Karpas-422 (cell line): ENCODE measurements at places on chromosomes 11 and 22.

GRCh38 chr11:34618406-34618805 lies 2.5 kb upstream of the EHF start:
- no peak for DNase-seq

- peak; percentile 49 for DNase-seq
Observed at GRCh38 chr11:46427364-46427763, 35.8 kb upstream of the CHRM4 start.

GRCh38 chr11:102367364-102367763 lies 20.4 kb downstream of the BIRC2 start:
- peak; percentile 77 for DNase-seq

GRCh38 chr22:26851125-26851524 lies 193.7 kb downstream of the MIAT start:
- DNase-seq: no peak

DNA sequence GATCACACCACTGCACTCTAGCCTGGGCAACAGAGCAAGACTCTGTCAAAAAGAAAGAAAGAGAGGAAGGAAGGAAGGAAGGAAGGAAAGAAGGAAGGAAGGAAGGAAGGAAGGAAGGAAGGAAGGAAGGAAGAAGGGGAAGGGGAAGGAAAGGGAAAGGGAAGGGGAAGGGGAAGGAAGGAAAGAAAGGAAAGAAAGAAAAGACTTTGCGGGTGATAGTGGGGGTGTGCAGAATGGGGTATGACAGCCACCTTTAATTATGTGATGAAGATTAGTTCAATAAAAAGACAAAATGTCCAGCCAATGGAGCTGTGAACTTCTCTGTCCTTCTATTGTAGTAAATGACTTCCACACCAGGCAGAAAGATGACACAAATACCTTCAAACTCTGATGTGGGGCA lies 8.7 kb upstream of the APLP2 start:
- no peak for DNase-seq

DNA sequence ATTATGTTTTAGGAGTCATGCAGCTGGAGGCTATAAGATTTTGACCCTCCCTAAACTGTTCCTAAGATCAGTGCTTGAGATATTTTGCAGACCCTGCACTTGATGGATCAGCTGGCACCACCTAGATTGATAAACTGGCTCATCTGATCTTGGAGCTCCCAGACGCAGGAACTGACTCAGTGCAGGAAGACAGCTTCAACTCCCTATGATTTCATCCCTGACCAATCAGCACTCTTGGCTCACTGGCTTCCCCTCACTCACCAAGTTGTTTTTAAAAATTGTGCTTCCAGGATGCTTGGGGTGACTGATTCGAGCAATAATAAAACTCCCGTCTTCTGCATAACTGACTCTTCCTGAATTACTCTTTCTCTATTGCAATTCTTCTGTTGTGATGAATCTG lies 637.5 kb upstream of the FAT3 start:
- DNase-seq: no peak

GRCh38 chr22:32829451-32829851 lies 27.9 kb downstream of the TIMP3 start:
- no peak for DNase-seq
